Anterior cingulate cortex (tissue), 58 donors: ENCODE measurements at places on chromosomes 4 and X.

DNA sequence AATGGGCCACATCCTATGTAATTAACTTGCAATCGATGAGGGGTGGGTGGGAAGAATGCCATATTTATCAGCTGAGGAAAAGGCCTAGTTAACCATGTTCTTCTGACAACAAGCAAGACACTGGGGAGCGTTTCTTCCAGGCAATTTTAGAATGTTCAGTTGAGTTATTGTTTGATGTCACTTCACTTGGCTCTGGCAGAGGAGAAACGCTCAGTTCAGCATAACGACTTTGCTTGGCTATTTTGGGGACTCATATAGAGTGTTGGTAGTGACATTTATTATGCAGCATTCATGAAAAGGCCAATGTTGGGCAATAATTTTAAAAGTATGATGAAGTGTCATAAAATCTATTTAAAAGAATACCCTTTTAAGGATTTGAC, 648 bp downstream of the SYNPO2 start:
- DNase-seq = no peak

GRCh38 chrX:68376373-68376772, 56.9 kb downstream of the OPHN1 start:
- DNase-seq = no peak

GRCh38 chrX:42107495-42108488, 184.4 kb upstream of the CASK start:
- DNase-seq = no peak

DNA sequence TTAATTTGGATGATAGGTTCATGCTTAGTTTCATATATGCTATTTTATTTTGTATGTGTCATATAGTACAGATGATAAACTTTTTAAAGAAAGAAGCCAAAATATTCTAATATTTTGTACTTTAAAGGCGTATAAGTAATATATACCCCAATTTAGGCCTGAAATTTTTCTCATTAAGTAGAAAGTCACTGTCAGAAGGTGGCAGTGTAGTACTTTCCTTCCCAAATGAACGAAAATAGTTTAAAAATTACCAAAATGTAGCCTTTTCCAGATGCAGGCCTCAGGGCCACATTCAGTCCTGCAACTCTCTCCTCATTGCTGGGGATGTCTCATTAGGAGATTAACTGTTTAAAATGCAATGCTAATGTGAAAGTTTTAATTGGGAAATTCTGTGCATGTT, 1263.6 kb downstream of the C4orf33 start:
- DNase-seq = no peak

GRCh38 chr4:6327220-6327917, 57.7 kb downstream of the WFS1 start:
- DNase-seq = peak; percentile 80

DNA sequence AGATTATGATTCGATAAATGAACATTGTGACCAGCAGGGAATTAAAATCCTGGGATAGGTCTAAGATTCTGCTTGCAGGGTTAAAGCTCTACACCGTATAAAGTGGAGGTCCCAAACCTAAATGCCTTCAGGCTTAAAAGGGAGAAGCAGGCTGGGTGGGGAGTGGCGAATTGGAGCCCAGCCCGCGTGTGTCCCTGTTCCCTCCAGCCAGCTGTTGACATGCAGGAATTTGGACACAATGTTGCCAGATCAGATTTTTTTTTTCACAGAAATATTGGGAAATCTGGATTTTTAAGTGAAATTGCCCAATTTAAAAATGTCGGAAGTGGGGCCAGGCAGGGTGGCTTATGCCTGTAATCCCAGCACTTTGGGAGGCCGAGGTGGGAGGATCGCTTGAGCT, 60.5 kb downstream of the ELF4 start:
- no peak for DNase-seq

DNA sequence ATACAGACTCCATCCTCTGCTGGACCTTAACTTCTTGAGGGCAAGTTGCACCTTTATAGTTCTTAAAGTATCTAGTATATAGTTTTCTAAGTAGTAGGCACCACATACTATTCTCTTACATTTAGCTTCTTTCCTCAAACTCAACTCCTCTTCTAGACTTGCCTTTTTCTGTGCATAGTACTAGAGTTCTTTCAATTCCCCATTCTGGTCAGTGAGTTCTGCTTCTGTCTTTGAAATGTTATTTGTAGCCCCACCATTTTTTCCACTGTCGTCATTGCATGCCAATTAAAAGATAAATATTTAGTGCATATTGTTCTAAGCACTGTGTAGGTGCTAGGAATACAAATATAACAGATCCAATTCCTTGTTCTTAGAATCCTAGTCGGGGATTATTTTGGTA, 31.6 kb downstream of the CDKL5 start:
- DNase-seq = no peak

GRCh38 chrX:29478336-29479069, 736.9 kb upstream of the MAGEB2 start:
- no peak for DNase-seq

GRCh38 chrX:95628796-95629195, 1055.8 kb upstream of the DIAPH2 start:
- DNase-seq = no peak

DNA sequence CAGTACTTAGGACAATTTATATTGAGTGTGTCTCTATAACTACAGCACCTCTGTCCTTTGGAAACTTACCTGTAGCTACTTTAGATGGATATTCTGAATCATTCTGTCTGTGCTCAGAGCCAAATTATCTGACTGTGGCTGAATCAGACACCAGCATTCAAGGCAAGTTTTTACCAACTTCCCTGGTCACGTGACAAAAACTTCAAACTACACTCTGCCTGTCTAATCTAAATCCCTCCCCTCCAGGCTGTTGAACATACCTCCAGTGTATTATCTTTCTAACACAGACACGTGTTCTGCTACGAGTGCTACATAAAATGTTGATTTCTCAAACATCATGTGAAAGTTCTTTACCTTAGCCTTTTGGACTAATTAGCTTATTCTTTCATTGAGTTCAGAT, 641.2 kb upstream of the CPEB2 start:
- no peak for DNase-seq

- DNase-seq = peak; percentile 67
Measured at GRCh38 chr4:76251441-76252270, at the start of gene FAM47E. FAM47E (plus strand) TSS chr4:76251721; CDS start chr4:76251747, 26 bp downstream.

DNA sequence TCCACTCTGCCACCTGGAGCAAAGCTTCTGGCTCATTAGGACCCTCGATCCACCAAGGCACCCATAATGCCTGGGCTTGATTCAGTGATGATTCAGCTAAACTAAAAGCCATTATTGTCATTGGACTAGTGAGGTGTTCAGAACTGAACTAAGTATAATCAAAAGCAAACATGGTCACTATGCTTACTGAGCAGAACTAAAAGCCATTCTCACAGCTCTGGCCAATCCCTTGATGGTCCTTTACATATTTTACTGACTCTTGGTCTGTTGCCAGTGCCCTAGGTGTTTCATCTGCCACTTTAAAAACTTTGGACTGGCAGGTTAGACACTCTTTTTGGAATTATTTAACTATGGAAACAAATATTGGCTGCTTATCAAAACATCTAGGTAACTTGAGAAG, 703.5 kb downstream of the FAT4 start:
- no peak for DNase-seq

DNA sequence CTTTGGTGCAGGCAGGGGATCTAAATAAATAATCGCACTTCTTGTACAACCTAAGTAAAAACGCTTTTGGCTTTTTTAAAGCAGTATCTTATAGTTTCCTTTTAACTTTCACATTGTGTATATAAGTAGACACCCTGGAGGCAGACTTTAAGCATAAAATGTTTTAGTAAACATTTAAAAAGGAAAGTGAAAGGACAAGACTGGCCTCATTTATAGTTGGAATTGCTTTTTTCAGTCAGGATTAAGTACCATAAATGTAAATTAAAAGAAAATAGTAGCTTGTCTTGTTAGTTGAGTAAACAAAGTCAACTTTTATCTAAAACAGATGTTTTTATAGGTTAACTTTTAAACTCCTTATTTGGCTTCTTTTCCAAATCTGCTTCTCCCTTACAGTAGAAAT, 39.7 kb downstream of the PTPN13 start:
- no peak for DNase-seq

GRCh38 chr4:74665346-74665745, 129.0 kb downstream of the BTC start:
- no peak for DNase-seq

- DNase-seq = no peak
Measured at GRCh38 chrX:51954592-51954991, 61.2 kb downstream of the MAGED1 start.

GRCh38 chr4:23235628-23236390, 543.1 kb downstream of the GBA3 start:
- no peak for DNase-seq

- DNase-seq = no peak
Measured at GRCh38 chr4:66741081-66741480, 804.2 kb downstream of the CENPC start.

- no peak for DNase-seq
Measured at GRCh38 chr4:181541396-181541795, 701.8 kb upstream of the TENM3 start.

DNA sequence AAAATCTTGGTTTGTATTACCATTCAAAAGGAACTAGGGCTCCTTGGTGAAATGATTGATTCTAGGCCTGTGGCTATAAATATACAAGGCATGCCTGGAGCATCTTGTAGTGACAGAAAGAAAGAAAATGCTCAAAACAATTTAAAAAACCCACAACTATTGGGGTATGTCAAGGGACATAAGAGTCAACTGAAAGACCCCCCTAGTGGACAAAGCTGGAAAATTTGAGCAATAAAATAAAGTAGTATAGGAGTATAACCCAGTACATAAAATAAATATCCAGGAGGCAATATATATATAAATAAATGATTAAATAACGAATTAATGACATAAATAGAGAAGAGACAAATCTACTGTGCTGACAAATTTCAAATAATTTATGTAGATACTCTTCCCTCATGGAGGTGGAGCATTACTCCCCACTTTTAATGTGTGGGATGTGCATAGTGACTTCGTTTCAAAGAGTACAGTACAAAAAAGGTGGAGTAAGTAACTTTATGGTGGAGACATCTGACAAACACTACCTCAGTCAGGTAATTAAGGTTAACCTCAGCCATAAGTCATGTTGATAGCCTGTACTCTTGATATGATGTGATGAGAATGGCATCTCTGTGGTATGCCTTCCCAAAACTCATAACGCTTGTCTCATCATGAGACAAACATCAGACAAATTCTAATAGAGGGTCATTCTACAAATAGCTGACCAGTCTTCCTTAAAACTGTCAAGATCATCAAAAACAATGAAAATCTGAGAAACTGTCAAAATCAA, 185.0 kb upstream of the GLRA2 start:
- no peak for DNase-seq

- no peak for DNase-seq
Measured at GRCh38 chr4:11914406-11914805, 485.7 kb upstream of the HS3ST1 start.

GRCh38 chr4:151105454-151106032, 6.1 kb downstream of the RPS3A start:
- DNase-seq = no peak

DNA sequence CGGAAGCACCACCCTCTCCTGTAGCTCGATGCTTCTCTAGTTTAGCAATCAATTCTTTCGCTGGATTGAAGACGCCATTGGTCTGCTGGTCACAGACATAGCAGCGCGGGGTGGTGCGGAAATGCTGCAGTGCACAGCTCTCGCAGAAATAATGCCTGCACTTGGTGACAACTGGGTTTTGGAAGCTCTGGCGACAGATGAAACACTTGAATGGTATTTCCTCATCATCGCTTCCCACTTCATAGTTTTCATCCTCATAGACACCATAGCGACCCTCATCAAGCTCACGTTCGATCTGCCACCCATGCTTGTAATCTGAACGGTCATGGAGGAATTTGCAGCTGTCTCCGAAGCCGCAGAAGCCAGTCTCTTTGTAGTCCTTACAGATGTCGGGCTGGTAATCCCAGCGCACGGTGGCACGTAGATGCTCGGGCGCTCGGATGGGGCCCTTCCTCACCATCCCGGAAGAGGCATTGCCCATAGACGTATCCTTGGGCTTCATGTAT, 854 bp downstream of the RNF113A start:
- DNase-seq = peak; percentile 4

DNA sequence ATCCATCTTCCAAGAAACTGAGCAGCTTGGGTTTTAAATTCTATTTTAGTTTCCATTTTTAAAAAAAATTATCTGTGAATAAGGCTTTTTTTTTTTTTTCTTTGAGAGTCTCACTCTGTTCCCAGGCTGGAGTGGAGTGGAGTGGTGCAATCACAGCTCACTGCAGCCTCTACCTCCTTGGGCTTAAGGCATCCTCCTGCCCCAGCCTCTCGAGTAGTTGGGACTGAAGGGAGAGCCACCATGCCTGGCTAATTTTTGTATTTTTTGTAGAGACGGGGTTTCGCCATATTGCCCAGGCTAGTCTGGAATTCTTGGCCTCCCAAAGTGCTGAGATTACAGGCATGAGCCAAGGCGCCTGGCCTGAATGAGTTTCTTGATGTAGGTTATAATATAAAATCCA, 1.4 kb downstream of the ENOPH1 start:
- DNase-seq = no peak

DNA sequence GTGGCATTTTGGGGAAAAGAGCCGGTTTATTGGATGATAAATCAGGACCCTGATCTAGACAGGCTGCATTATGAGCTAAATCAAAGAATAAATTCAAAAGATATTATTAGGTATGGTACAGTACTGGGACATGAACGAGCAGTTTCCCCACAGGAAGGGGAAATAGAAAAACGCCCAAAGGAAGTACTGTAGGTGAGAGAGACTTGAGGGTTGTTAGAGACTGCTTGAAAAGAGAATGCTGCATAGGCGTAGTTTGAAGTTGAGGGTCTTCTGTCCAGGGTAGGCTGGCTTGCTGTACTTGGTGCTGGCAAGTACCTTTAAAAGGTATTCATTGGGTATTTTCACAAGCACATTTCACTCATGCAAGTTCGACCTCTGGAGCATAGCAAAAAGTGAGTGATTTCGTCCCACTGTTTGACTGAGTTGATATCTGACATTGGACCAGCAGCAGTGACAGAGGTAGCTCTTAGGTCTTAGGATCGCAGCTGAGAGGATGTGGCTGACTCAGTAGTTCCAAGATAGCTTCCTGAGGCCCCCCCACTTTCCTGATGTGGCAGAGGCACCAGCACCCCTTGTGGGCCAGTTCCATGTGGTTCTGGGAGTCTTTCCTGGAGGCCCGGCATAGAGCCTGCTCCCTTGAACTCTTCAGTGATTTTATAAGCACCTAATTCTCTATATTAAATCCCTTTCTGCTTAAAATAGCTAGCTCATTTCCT, 64.3 kb downstream of the TMEM131L start:
- no peak for DNase-seq

GRCh38 chr4:67687636-67688035, 13.3 kb downstream of the UBA6 start:
- no peak for DNase-seq

GRCh38 chr4:114027596-114027995, 48.1 kb upstream of the ARSJ start:
- DNase-seq = no peak

GRCh38 chr4:2254665-2255500, 7.0 kb downstream of the MXD4 start:
- DNase-seq = no peak

DNA sequence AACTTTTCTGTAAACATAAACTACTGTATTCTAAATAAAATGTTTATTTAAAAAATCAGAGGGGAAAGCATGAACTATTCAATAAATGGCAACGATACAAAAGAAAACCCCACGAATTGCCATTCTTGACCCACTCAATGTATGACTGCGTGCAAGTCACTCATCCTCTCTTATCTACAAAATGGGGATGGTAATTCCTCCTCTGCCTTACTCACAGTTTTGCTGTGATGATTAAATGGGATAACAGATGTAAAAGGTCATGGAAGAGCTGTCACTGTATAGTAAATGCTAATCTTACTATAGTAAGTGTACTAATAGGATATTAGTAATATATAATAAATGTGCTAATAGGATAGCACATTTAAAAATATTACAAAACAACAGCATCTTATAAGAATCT, 173.4 kb downstream of the SCFD2 start:
- no peak for DNase-seq
